ENCODE measurements at places on chromosomes 13 and 19. TPM values are rescaled to one million over a fixed set of nuclear protein-coding genes. Genes with fewer than 3 reads are reported as not detected.

The PCDH9 gene
- total RNA-seq, result 14.7 TPM

The KCTD4 gene
- total RNA-seq, result 0.11 TPM

The FFAR2 gene
- 0.27 TPM for total RNA-seq

The CYP2A6 gene
- total RNA-seq, result not detected

The PRSS57 gene
- not detected for total RNA-seq

The ZGLP1 gene
- 0.74 TPM for total RNA-seq

The ZNF175 gene
- 7.3 TPM for total RNA-seq

DNA sequence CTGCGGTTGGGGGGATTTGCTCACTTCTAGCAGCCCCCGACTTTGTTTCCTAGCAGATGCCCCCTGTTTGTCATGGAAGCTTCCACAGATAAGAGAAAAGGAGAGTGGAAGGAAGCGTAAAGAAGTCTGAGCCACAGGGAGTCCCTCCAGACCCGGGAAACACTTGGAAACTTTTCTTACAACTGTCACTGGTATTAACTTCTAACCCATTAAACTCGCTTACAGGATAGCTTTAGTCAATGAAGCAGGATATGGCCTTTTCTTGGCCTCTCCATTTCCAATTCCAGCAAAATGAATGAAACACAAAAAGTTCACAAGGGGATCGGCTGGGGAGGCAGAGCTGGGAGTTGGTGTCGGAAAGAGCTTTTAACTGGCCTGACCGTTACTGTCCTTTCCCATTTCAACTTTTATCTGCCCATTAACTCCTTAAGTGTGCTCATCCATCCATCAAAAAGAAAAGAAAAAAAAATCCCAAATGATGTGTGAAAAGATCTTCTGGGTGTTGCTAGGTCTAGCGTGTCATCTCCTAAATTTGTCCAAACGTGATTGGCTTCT is 231.9 kb upstream of the ARGLU1 start:
- DNase-seq, result no peak
- H3K36me3 ChIP-seq, result no peaks in the 10 kb centered on the region
- no peak overlapping the region for H3K27ac ChIP-seq
- no peak overlapping the region for H3K4me3 ChIP-seq

- no peaks in the 10 kb centered on the region for H3K4me1 ChIP-seq
- DNase-seq, result no peak
- H3K27me3 ChIP-seq, result no peaks in the 10 kb centered on the region
- no peak overlapping the region for H3K4me3 ChIP-seq
- no peaks in the 10 kb centered on the region for H3K36me3 ChIP-seq
Measured at GRCh38 chr13:103277959-103278694, 211.9 kb upstream of the SLC10A2 start.

DNA sequence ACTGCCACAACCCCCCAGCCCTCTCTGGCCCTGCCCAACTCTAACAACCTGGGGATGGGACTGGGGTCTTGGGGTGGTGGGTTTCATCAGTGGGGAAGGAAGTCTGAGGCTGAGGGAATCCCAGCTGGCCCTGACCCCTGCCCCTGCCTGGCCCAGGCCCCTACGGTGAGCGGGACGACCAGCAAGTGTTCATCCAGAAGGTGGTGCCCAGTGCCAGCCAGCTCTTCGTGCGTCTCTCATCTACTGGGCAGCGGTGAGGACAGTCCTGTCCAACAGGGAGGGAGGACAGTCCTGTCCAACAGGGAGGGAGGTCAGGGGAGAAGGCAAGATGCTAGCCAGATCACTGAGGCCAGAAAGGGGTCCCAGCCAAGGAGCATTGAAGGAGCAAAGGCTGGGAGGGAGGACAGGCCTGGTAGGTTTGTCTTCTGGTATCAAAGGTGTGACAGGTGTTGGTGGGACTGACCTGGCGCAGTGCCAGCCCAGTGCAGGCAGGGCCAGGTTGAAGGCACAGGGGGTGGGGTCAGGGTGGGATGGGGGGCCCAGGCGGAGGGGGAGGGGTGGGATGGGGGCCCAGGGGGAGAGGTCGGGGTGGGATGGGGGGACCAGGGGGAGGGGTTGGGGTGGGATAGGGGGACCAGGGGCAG is 12.1 kb upstream of the LTBP4 start:
- no peaks in the 10 kb centered on the region for H3K27me3 ChIP-seq
- no peak overlapping the region for H3K4me3 ChIP-seq
- H3K36me3 ChIP-seq, result peaks cover 31% of the 10 kb centered on the region
- no peak overlapping the region for H3K27ac ChIP-seq

DNA sequence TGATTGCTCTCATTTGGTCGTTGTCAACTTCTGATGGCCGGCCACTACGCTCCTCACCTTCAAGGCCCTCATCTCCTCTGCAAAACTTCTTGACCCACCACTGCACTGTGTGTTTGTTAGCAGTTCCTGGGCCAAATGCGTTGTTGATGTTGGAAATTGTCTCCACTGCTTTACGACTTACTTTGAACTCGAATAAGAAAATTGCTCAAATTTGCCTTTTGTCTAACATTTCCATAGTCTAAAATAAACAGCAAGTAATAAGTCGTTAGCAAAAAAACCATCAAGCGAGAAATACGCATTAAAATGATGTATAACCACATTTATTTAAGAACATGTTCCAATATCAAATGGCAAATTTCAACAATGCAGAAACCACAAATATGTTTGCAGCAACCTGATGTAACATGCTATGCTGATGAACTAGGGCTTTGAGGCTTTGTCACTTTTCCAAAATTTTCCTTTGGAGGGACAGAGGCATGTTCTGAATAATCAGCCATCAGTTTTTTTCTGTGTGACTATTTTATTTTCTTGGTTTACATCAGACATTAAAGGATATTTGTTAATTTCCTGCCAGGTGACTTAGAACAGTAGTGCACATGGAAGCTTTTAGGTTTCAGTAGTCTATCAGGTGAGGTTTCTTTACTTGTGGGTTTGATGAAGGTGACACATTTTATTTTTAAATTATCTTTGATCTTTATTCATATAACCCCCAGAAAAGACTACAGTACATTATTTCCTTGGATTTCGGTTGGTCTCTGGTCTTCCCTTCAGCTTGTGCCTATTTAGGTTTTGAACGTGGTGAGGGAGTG is 74.7 kb upstream of the TEX29 start:
- H3K27me3 ChIP-seq, result no peaks in the 10 kb centered on the region
- H3K4me1 ChIP-seq, result peaks cover 56% of the 10 kb centered on the region
- no peak for DNase-seq

DNA sequence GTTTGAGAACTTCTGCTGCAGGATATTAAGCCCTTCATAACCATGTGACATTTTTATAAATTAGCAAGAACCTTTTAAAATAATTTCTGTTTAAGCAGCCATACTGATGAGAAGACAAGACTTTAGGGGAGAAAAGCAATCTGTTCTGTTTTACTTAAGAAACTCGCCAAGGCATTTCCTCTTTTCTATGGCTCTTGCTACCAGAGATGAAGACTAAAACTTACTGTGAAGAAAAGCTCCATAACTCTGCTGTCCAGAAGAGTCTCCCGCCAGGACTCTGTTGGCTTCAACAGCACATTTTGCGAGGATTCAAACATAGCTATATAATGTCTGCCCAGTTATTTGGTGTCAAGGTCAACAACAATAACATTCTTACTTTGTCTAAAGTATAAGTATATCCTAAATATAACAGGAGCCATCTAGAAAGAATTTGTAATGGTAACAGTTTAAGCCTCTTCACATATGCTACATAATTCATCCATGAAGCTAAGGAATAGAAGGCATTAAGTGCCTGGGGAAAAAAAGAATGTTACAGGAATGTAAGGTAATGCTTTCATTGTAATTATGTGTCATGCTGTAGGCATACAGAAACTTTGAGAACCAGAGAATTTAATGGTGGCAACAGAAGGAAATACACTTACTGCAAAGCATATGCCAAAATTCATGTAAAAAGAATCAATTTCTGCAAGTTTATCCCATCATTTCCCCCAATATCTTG is 53.2 kb upstream of the EEF1AKMT1 start:
- peak overlapping the region; percentile 83 for H3K27ac ChIP-seq
- no peak for DNase-seq
- peaks cover 59% of the 10 kb centered on the region for H3K4me1 ChIP-seq
- no peaks in the 10 kb centered on the region for H3K27me3 ChIP-seq

GRCh38 chr13:24184265-24184841 is 23.8 kb downstream of the SPATA13 start:
- no peaks in the 10 kb centered on the region for H3K27me3 ChIP-seq
- no peak overlapping the region for H3K4me3 ChIP-seq
- no peaks in the 10 kb centered on the region for H3K36me3 ChIP-seq
- H3K27ac ChIP-seq, result no peak overlapping the region
- no peak for DNase-seq

GRCh38 chr13:111393221-111393790 is 72.9 kb downstream of the TEX29 start:
- H3K4me3 ChIP-seq, result no peak overlapping the region
- H3K4me1 ChIP-seq, result no peaks in the 10 kb centered on the region
- no peak for DNase-seq

GRCh38 chr13:65488606-65489005 is 1741.5 kb downstream of the PCDH9 start:
- no peaks in the 10 kb centered on the region for H3K36me3 ChIP-seq
- no peak overlapping the region for H3K27ac ChIP-seq
- no peaks in the 10 kb centered on the region for H3K27me3 ChIP-seq
- no peaks in the 10 kb centered on the region for H3K4me1 ChIP-seq
- no peak for DNase-seq

DNA sequence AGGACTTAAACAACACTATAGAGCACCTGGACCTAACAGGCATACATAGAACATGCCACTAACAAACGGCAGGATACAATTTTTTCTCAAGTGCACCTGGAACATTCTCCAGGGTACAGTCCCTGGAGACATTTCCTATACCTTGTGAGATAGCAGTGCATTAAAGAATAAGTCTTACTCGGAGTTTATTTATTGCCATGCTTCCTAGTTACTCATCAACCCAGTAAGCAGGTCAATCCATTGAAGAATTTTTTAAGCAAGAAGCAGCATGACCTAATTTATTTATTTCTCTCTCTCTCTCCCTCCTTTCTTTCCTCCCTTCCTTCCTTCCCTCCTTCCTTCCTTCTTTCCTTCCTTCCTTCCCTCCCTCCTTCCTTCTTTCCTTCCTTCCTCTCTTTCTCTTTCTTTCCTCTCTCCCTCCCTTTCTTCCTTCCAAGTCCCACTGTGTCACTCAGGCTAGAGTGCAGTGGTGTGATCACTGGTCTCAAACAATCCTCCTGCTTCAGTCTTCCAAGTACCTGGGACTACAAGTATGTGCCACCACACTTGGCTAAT is 6.6 kb upstream of the TFDP1 start:
- H3K4me1 ChIP-seq, result no peaks in the 10 kb centered on the region
- no peak for DNase-seq

DNA sequence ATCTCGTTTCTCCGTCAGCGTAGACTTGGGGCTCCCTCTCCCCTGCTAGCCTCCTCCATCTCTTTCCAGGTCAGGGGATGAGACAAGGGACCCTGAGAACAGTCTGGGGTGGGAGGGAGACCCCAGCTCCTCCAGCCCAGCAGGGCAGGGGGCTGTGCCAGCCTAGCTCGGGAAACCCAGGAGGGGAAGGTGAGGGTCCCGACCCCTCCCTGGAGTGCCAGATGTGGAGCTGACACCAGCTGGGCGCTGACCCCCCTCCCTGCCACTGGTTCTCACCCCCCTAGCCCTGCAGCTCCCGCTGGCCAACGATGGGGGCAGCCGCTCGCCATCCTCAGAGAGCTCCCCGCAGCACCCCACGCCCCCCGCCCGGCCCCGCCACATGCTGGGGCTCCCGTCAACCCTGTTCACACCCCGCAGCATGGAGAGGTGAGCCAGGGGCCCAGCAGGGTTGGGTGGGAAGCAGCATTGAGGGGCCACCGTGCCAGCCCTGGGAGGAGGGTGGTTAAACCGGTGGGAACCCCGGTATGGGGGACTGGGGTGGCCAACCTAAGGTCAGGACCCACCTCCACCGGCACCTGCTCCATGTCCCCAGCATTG is 5.1 kb upstream of the TGFBR3L start:
- H3K27ac ChIP-seq, result no peak overlapping the region
- H3K27me3 ChIP-seq, result peaks cover 5% of the 10 kb centered on the region
- H3K36me3 ChIP-seq, result peaks cover 64% of the 10 kb centered on the region
- H3K4me3 ChIP-seq, result no peak overlapping the region
- H3K4me1 ChIP-seq, result peaks cover 42% of the 10 kb centered on the region

DNA sequence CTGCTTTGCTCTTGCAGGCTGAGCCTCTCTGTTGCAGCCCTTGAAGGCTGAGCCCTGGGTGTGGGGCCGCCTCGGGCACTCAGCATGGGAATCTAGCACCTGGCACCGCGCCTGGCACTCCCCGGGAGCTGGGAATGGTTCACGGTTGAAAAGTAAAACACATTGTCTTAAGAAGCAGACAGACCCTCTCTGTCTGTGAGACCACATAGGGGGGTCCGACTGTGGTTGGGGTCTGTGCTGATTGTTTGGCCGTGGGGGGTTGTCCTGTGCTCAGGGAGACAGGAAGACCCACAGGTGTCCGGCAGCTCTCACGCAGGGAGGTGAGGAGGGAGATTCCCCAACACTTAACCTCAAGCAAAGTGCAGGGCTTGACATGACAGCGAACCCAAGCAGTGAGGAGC is 64.8 kb downstream of the SOX1 start:
- no peaks in the 10 kb centered on the region for H3K4me1 ChIP-seq
- H3K27ac ChIP-seq, result no peak overlapping the region
- no peak overlapping the region for H3K4me3 ChIP-seq

- no peaks in the 10 kb centered on the region for H3K4me1 ChIP-seq
- no peak for DNase-seq
- no peaks in the 10 kb centered on the region for H3K36me3 ChIP-seq
- H3K4me3 ChIP-seq, result no peak overlapping the region
- no peak overlapping the region for H3K27ac ChIP-seq
Measured at GRCh38 chr13:104382951-104383350, 1316.7 kb upstream of the SLC10A2 start.

DNA sequence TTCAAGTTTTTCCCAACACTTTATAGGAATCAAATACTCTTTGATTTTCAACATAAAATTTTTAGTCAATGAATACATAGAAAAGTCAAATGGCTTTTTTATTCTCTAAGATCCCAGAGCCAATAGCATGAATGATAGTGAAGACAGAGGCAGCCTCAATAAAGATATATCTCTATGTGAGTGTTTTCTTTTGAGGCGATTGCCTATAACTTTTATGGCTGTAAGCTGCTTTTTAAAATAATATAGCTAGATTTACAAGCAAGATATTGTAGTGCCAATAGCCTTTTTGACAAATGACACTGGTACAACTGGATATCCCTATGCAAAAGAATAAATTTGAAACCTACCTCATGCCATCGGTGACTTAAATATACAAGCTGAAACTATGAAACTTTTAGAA is 1705.2 kb upstream of the PCDH20 start:
- H3K36me3 ChIP-seq, result no peaks in the 10 kb centered on the region
- H3K27ac ChIP-seq, result no peak overlapping the region
- no peaks in the 10 kb centered on the region for H3K4me1 ChIP-seq
- DNase-seq, result no peak
- no peak overlapping the region for H3K4me3 ChIP-seq

Data from left ventricle myocardium inferior (tissue), 1 donor.